ENCODE measurements at places on chromosomes 3 and 15. TPM values are rescaled to one million over a fixed set of nuclear protein-coding genes. Genes with fewer than 3 reads are reported as not detected.
A peak's percentile ranks its signal among the peaks of the same experiment; 100 is the strongest.

DNA sequence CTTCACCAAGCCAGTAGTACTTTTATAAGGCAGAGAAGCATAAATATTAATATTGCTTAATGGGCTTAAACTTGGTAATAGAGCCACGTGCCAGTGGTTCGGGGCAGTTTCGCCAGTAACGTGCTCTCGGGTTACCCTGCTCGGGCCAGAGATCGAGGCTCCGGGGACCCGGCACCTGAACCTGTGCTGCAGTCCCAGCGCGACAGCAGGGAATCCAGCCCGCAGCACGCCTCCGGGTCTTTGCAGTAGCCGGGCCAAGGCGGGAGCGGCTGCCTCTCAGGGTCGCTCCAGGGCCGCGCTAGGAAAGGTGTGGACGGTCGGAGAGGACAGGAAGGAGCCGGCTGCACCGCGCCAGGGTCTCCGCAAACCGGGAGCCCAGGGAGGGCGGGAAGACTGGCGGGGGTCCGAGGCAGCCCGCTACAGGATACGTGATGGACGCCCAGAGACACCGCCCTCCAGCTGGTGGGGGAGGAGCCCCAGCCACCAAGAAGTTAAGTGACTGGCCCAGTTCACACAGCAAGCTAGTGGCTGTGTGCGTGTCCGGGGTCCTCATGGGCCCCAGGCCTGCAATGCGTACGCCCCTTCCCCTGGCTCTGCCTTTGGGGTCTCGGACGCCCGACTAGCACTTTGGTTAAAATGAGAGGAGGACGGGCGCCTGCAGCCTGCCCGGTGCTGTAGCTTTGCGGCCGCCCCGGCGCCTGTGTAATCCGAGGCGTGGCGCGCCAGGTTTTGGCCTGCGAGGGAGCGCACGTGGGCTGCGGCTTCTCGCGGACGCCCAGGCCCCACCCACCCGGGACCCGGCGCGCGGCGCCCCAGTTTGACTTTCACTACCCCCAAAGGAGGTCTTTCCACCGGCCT lies 1.2 kb upstream of the PDE8A start:
- peak; percentile 74 for DNase-seq

DNA sequence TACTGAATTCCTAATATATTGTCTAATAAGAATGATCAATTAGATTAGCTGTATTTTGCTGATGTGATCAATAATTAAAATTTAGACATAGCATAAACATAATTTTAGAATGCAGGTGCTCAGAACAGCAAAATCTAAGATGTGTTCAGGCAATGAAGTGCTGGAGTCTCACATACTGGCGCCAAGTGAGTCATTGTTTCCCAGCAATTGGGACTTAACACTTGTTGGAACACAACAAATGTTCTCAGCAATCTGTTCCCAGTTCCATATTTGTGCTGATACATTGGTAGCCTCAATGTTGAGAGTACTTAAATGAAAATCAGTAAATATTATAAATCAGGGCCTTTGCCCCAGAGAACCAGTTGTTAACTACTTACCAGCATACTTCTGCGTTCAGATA lies 619.0 kb downstream of the ROBO1 start:
- peak; percentile 2 for DNase-seq

PLCH1 gene
- polyA plus RNA-seq = not detected

DNA sequence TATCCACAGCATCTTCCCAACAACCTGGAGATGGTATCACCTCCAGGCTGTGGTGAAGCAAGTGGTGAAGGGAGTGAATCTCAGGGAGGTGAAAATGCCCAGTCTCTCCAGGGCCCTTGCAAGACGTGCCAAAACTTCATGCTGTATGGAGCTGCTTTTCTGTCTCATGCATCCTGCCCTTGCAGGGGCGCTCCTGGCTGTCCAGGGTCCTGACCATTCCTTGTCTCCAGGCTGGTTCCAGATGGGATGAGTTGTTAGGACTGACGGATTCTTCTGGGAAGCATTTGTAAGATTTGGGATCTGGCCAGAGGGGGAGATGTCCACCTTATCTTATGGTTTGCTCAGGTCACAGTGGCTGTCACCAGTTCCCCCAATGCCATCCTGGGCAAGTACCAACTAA lies 15.8 kb downstream of the TGM4 start:
- DNase-seq = peak; percentile 31

GRCh38 chr3:33645060-33645647 lies 72.9 kb downstream of the CLASP2 start:
- DNase-seq = peak; percentile 6

DNA sequence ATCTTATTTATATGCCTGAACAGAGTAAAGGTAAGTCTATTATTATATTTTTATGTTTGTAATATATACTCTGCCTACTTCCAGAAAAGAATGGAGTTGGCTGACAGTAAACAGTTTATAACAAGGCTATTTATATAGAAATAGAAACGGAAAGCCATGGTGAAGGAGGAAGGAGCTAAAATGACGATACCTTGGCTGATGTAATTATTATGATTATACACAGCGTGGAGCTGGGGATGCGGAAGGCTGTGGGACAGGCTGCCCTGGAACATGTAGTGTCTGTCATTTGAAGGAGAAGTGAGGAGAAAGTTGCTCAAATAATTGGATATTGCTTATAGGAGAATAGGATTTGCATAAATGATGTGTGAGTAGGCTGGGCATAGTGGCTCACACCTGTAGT lies 37.8 kb downstream of the CEMIP start:
- no peak for DNase-seq

GOLGA8G gene
- not detected for polyA plus RNA-seq

DNA sequence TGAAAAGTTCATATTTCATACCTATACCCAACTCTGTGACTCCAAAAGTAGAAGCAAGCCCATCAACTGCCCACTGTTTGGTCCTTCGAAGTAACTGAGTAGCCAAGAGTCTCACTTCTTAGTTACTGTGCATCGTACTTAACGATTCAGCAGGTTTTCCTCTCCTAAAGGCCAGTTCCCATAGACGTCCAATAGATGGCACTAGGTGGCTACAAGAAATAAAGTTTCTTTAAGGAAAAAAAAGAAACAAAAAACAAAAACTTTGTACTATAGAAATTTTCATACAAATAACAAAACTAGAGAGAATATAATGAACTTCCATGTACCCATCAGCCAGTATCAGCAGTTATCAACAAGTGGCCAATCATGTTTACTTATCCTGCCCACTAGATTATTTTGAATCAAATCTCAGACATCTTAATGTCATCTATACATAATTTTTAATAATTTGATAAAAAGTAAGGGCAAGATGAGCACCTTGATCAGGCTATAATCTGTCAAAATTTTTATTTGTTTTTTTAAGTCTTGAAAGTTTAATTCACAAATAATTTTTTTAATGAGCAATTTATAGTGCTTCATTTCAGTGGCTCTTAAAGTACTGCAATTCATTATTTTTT lies 63.8 kb upstream of the ACP3 start:
- DNase-seq = peak; percentile 76

DNA sequence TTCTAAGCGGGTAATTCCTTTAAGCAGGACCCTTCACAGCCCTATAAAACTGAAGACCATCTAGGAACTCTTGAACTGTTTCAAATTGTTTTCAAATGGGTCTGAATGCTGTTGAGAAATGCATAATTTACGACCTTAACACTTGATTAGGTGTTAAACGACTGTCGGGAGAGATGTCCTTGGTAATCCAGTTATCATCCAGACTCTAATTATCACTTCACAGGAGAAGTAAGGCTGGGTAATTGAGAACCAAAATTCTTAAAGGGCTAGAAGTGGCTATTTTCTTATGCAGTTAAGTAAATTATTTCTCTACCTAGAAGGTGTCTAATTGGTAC lies 276.7 kb upstream of the TBC1D5 start:
- no peak for DNase-seq
